ENCODE measurements at places on chromosomes 11 and 22.

GRCh38 chr11:65719871-65720210 lies 757 bp downstream of the RNASEH2C start:
- peak; percentile 39 for DNase-seq

- DNase-seq = no peak
These were observed 8.2 kb upstream of the PARVG start for GRCh38 chr22:44172370-44173108.

DNA sequence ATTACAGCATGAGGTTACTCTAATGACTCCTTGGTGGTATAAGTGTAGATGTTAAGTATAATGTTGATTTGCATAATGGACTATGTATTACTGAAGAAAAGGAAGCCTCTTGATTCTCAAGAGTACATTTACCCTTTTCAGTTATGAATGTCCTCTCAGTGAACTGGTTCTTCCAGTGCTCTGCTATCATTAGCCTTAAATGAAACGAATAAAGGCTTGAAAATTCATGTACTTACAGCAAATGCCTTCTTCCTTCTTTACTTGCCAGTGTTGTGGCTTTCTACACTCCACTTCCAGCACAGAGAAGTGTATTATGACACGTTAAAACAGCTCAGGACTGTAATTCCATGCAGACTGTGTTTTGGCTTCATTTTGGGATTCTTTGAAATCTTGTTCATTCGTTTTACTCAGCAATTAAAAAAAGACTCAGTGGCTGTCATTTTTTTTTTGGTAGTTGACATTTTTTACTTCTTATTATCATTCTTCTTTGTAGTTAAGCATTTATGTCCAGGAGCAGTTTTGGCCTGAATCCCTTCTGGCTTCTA lies 96.9 kb downstream of the MTMR3 start:
- no peak for DNase-seq

DNA sequence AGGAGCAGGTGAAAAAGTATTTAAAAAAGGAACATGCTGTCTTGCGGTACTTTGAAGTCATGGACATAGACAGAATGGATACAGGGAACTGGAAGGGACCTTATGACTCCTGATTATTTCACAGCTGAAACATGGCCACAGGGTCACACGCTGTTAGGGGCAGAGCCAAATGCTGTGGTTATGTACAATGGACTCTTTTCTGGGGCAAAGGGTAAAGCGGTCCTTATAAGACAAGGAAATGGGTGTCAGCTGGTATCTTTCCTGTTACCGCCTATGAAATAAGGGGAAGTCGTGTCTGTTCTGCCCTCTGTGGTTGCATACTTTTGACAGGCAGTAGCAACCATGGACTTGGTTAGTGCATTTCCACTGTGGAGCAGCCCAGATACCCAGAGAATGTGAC lies 12.8 kb upstream of the ST14 start:
- DNase-seq = peak; percentile 22

- DNase-seq = no peak
These were observed 297.7 kb upstream of the CCDC90B start for GRCh38 chr11:83583757-83584366.

- no peak for DNase-seq
These were observed 12.2 kb upstream of the GRK2 start for GRCh38 chr11:67253872-67254624.

DNA sequence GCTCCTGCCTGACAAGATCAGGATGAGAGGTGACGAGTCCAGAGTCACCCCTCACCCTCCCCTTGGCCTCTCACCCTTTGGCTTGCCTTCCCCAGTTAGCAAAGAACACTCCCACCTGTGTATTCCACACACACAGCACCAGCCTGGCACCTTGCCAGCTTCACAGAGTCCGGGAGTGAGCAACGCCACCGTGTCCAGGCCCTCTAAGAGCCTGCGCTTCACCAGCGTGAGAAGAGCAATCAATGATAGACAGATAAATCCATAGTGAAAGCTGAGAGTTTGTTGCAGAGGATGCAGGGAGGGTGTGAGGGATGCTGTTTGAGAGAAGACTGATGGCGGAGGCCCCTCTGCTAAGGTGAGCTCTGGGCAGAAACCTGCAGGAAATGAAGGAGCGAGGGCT lies 404.5 kb downstream of the LARGE1 start:
- no peak for DNase-seq

DNA sequence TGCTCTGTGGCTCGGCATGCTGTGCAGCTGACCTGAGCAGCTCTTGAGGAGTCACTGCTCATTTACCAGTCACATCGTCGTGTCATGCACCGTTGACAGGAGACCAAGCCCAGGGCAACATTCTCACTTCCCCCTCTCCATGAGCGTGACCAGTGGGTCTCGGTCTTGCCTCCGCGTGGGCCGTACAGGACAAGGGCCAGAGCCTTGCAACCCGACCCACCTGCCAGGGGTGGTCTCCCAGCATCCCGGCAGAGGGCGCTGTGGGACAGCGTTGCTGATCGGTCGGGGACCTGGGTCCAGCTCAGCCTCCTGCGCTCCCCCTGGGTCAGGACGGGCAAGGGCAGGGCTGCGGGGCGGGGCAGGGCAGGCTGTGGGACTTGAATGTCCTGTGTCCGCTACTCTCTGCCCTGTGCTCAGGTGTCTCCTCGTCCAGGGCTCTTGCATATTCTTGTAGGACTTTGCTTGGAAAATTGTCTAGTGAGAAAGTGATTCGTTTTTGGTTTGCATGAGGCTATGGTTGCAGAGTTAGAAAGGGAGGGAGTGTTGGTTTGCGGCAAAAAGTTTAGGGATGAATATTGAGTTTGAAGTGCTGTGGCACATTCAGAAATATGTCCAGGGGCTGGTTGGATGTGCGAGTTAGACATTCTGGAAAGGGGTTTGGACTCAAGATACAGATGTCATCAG lies 16.2 kb downstream of the EIF4G2 start:
- DNase-seq = peak; percentile 90
